ENCODE measurements at places on chromosomes 12 and 14.
A peak's percentile ranks its signal among the peaks of the same experiment; 100 is the strongest.

DNA sequence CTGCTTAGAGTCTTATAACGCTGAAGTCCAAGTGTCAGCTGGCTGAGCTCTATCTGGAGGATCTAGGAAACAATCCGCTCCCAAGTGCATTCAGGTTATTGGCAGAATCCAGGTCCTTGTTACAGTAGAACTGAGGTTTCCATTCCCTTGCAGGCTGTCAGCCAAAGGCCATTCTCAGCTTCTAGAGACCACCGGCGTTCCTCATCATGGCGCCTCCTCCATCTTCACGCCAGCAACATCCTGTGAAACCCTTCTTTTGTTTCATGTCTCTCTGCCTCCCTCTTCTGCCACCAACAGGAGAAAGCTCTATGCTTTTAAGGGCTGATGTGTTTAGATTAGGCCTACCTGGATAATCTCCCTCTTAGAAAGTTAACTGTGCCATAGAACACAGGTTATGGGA, 133.0 kb upstream of the RASSF8 start:
- no peak for DNase-seq

GRCh38 chr14:38209572-38210557, 2.2 kb downstream of the SSTR1 start:
- no peak for DNase-seq

DNA sequence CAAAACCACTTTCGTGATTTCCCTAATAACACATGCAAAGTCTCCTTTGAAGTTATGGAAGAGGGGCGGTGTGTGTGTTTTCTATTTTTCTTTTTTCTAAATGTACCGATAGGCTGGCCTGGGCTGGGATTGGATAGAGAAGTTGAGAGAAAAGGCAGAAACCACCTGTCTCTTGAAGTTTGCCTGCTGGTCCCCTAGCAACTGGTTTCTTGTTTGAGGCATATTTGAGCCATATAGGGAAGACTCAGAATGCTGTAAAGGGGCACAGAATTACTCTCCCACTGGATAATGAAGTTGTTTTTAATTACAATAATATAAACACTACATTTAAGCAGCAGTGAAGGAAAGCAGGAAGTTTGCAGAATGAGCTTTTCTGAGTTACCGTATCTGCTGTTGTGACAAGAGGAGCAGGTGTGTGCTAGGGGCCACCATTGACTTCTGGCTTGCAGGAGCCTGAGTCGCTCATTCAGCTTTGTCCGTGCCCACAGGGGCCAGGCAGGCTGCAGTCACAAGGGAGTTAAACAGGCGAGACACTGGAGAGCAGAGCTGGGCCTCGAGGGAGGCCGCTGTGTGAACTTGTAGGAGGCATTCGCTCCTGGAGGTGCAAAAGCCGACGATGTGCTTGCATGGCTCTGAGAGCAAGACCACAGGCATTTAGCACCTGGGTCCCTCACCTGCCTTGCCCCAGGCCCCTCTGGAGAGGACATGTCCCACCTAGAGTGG, 173.8 kb upstream of the RGS6 start:
- DNase-seq, result no peak

DNA sequence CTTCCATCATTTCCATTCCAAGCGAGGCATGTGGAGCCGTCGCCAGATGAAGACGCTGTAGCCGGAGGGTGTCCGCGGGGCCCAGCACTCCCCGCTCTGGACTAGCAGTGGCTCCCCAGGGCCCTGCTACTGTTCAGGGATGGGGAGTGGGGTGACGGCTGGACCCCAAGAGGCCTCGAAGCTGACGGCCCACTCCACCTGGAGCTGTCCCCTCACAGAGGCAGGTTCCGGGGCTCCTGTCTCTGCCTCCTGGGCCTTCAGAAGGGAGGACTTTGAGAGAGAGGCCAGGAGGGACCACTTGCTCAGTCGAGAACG, 101.6 kb downstream of the B4GALNT3 start:
- DNase-seq, result no peak

DNA sequence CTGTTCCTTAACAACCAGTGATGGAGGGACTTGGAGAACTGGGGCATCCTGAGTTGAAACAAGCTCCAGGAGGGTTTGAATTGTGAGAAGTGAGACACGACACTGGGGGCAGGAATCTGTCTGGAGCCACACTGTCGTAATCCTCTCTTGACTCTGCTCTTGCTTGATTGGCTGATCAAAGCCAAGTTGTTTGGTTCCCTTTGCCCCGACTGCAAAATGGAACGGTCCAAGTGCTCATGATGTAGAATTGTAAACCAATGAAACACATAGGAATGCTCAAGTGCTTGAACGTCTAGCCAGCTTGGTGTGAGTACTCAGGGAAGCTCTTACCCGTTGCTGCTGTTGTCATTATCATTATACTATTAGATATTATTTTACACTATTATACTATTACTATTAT, 98.1 kb downstream of the TMEM132C start:
- DNase-seq, result no peak

DNA sequence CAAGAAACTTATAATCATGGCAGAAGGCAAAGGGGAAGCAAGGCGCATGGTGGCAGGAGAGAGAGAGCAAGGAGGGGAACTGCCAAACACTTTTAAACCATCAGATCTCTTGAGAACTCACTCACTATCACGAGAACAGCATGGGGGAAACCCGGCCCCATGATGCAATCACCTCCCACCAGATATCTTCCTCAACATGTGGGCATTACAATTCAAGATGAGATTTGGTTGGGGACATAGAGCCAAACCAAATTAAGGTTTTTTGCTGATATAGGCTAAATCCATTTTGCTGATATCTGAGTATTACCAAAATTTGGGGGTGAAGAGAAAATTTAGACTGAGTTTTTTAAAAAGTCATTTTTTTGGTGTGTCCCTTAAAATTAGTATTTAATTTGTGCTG, 54.9 kb upstream of the TMX1 start:
- no peak for DNase-seq

DNA sequence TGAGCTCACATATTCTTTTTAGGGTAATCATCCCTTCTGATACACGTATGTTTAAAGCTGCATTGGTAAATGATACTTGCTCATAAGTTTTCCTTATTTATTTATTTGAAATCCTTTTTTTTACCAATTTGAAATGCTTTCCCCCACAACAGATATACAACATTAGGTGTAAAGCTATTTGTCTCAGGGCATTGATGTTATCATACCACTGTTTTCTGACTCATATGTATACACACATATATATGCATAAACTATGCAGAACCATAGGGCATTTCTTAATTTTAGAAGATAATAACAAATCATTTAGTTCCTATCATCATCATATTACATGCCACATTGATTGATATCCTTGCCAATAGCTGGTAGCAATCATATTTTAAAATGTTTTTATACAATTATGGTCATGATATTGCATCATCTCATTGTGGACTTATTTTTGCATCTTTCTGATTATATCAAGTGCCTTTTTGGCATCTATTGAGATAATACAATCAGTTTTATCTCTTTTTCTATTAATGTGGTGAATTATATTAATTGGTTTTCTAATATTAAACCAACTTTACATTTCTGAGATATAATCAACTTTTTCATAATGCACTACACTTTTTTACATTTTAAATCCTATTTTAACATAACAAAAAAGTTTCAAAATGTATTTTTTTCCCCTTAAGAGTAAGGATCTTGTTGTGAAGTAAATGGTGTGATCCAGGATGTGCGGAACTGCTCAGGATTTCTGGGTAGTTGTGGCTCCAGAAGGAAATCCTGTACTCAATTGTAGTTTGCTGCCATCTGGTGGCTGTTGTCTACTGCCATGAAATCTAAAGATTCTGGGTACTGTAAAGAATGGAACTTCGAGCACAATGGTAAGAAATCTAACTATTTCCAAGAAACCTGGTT, 16.7 kb downstream of the OR9K2 start:
- peak; percentile 37 for DNase-seq
